ENCODE measurements at places on chromosomes 7 and 10.

DNA sequence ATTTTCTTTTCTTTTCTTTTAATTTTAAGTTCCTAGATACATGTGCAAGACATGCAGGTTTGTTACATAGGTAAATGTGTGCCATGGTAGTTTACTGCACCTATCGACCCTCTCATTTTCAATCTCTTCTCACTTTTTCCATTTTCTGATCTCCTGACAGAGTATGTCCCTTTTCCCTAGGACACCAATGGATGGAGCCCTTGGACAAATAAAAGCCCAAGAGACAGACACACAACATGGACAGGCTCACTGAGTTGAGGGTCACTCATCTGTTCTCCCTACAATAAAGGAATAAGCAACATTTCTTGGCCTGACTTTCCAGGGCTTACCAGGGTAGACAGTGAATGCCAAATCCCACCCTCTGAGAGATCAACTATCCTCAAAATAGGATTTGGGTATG lies 15.2 kb upstream of the UBE2D1 start:
- DNase-seq = no peak

DNA sequence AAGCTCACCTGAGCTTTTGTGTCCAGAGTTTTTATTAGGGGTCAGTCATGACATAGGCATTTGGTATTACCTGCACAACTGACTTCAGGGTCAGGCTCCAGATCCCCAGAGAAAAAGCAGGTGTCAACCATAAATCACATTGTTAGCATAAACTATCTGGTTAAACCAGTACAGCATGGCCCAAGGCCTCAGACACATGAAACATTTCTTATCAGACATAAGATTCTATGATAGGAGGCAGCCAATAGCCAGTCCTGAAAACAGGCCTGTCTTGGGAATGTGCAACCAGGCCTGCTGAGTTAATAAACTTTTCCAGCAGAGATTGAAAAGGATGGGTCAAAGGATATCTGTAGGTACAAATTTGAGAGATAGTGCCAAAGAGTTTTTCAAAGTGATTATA lies 116.1 kb downstream of the TPST1 start:
- DNase-seq = no peak

DNA sequence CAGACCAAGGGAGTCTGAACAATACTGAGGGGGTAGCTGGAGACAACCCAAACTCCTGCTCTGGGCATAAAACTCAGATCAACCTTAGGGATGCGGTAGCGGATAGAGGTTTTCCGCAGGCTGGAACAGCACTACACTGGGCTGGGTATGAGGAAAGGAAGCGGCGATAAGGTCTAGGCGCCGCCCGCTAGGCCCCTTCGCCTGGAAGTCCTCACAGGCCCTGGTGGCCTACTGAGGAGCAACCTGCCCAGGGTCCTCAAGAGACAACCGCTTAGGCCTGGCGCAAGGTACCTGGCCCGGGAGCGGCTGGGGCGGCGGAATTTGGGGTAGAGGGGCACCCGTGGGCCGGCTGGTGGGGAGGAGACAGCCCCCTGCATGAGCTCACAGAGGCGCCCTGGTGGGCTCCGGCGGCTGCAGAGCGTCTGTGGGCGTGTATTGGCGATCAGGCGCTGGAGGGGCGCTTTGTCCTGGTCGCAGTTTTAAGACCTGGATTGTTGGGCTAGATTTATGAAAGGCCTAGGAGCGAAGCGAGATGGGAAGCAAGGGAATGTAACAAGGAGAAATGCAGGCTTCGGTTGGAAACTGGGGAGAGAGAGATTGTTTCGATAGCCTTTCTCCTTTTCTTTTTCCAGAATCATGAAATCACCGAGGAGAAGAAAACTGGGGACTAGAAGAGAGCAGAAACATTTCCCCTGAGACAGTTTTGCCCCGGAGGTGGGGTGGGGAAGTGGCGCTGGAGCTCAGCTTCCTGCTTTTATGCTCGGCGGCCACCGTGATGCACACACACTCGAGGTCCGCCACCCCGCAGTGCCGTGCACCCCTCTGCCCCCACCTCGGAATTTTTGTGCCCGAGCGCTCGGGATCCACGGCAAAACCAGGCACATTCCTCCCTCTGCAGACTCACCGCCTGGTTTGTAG lies 2.4 kb upstream of the NKX2-3 start:
- DNase-seq = no peak

- DNase-seq = no peak
Measured at GRCh38 chr7:46047581-46047980, 126.5 kb upstream of the IGFBP3 start.

GRCh38 chr10:125538947-125539731 lies 143.8 kb downstream of the TEX36 start:
- DNase-seq = no peak

DNA sequence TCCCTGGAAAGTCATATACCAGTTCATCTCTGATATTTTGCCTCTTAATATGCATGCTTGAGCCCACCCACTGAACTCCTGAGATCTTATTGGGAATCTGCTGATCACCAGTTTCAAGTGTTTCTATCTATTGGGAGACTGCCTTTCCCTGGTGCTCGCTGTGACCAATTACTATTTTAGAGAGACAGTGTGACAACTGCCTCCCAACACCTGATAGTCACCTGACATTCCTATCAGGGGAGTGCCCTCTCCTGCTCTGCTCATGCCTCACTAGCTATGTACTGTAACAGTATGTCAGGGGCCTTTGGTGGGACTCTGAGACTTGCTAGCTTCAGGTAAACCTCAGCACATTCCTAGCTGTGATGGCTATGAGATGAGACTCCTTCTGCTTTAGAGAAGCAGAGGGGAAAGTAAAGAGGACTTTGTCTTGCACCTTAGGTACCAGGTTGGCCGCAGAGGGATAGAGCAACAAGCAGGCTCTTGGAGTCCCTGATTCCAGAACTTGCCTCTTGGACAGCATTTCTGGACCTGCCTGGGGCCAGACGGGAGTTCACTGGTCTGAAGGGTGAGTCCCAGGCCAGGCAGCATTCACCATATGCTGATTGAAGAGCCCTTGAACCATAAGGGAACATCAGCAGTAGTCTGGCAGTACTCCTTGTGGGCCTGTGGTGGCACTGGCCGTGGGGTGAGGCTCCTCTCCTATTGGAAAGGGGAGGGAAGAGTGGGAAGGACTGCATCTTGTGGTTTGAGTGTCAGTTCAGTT lies 34.4 kb upstream of the ARHGAP12 start:
- DNase-seq = no peak

- peak; percentile 62 for DNase-seq
Measured at GRCh38 chr10:80104066-80104926, 25.8 kb downstream of the TMEM254 start.

DNA sequence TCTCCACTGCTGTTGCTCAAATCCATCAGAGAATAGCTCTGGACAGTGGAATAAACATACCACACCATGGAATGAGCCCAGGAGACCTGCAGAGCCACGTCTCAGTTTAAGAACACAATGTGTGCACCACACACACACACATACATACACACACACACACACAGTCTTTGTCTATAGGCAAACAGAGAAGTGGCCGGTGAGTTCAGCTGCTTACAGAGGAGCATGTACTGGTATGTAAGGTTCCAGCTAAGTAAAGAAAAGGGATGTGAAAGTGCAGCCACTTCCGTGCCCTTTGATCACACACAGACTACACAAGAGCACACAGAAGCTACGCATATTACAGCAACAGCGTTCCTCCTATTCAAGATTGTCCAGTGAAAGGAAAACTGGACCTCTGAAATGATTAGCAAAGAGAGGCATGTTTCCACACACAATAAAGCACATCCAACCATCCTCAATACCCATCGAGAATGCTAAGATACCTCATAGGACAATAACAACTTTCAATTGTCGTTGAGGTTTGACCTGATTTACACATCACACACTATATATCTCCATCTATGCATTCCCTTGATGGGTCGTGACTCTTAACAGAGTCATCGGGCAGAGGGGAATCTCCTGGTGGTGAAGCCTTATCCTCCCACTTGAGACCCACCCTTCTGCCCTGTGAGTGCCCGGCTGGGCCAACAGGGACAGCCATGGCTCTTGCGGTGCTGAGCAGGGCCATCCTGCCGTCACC lies 23.6 kb downstream of the SLC35B4 start:
- no peak for DNase-seq

DNA sequence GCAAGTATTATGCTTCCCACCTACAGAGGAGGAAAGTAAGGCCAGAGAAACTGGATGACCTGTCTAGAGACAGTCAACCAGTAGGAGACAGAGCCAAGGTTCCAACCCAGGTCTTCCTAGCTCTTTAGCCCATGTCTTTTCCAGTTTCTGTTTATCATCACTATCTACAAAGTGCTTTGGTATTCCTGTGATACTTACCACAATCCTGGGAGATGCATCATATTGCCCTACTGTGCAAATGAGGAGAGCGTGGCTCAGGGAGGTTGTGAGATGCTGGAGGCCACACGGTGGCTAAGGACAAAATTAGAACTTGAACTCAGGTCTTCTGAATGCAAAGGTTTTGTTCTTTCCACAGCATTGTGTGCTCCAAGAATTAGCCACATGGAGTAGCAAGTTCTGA lies 11.2 kb upstream of the PLEKHA1 start:
- DNase-seq = no peak

GRCh38 chr7:34835901-34836600 lies 178.0 kb downstream of the NPSR1 start:
- DNase-seq = no peak

- DNase-seq = no peak
Measured at GRCh38 chr10:50333872-50334271, 82.6 kb upstream of the ASAH2 start.

- DNase-seq = no peak
Measured at GRCh38 chr10:50310560-50311174, 59.4 kb upstream of the ASAH2 start.

DNA sequence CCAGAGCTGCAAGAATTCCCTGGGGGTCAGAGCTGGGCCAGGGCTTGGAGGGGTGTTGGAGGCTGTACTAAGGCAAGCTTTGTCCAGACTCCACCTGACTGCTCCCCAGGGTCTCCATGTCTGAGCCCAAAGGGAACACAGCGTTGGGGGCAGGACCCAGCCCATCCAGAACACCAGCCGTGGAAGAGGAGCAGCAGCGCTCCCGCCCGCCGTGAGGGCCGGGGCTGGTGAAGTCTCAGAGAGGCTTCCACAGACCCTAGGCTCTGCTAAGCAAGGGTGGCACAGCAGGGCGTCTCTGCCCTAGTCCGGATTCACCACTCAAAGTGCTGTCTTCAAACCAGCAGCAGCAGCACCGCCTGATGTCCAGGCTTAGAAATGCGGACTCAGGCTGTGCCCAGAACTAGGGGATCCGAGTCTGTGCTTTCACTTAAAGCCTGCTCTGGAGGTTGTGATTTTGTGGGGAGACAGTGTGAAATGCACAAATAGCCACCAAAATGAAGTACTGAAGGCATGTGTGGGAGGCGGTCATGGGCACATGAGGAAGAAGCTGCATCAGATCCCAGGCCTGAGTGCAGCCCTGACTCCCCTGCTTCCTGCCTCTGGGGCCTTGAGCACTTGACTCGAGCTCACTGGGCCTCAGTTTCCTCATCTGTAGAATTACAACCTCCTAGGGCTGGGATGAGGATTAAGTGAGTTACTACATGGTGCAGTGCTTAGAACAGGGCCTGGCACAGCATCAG lies 16.6 kb upstream of the AQP1 start:
- DNase-seq = no peak

- no peak for DNase-seq
Measured at GRCh38 chr7:101739775-101740398, 77.5 kb upstream of the CUX1 start.

DNA sequence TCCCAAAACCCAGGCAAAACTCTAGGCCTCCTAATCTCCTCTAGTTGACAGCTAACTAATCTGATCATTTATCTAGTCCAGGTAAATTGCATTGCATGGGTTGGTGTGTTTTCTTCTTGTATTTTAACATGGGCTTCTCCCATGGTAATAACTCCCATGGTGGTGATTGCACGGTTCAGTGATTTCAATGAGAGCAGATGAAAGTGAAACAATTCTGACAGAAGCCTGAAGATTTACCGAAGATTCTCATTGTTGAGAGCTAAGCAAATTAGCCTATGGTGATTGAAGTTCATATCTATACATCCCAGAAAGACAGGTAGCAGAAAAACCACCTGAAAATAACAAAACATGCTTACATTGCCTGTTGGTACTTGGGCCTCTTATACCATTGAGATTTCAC lies 26.6 kb upstream of the LIPN start:
- DNase-seq = no peak

DNA sequence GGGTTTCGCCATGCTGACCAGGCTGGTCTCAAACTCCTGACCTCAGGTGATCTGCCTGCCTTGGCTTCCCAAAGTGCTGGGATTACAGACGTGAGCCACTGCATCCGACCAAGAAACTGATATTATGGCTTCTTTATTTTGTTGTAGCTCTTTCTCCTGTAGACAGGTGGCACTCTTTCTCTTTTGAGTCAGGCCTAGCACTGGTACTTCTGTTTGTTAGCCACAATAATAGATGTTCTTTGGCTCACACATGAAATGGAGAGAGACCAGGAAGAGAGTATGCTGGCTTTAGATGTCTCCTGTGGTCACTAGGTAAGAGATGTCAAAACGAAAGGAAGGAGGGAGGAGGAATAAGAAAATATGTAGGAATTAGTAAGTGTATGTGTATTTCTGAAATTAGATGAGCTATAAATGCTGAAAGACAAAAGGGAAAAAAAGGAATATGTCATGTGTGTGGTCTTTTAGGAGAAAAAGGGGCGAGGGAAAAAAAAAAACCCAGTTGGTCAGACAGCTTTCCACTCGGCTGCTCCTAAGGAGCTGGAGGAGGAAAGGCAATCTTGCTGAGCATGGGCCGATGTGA lies 78.7 kb downstream of the CLEC2L start:
- DNase-seq = no peak

DNA sequence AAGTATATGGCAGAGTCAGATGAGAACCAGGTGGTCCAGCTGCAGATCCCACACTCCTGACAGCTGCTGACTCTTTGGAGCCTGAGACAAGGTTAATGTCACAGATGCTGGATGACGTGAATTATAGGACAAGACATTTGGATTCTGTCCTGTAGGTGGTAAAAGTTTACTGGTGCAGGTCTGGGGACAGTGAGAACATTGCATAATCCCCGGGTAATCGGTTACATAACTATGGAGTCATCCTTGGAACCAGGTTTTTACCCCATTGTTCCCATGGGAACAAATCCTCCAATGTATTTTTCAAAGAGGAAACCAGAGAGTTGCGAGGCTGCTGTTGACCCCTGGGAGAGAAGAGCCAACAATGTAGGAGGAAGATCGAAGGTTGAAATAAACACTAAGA lies 27.5 kb upstream of the ZCCHC24 start:
- DNase-seq = no peak

DNA sequence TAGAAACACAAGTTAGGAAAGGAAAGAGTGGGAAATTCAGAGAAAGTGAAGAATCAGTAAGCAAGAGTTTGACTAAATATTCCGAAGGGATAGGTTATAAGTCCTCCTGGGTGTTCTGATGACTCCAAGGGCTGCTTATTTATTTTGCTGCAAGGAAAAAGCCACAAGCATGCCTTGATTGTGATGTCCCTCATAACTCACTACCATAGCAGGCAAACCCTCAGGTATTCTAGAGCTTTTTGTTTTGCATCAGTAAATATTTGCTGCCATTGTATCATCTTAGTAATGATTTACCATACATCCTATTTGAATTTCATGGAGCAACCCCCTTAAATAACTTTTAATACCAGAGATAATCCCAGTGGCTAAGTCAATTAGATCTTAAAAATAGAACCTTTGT lies 688.1 kb downstream of the SUGCT start:
- no peak for DNase-seq

- DNase-seq = no peak
Measured at GRCh38 chr10:85642421-85643170, 724.0 kb downstream of the GRID1 start.
